Skin of body (tissue), 3 donors: ENCODE measurements at places on chromosomes 2 and 18. TPM values are rescaled to one million over a fixed set of nuclear protein-coding genes. Genes with fewer than 3 reads are reported as not detected.

GRCh38 chr2:96116879-96117533 lies 635 bp upstream of the ADRA2B start:
- peak; percentile 26 for DNase-seq

ONECUT2 gene
- total RNA-seq = 0.10 TPM

GRCh38 chr2:16148632-16149348 lies 208.4 kb downstream of the MYCN start:
- no peak for DNase-seq

- no peak for DNase-seq
Measured at GRCh38 chr2:131035112-131035825, 58.0 kb downstream of the FAM168B start.

- DNase-seq = no peak
Measured at GRCh38 chr18:44568986-44569385, 111.7 kb upstream of the SETBP1 start.

GRCh38 chr2:151334082-151334815 lies 23.1 kb upstream of the TNFAIP6 start:
- peak; percentile 75 for DNase-seq
